NCI-H460 (cell line): ENCODE measurements at places on chromosomes 7 and 10.

DNA sequence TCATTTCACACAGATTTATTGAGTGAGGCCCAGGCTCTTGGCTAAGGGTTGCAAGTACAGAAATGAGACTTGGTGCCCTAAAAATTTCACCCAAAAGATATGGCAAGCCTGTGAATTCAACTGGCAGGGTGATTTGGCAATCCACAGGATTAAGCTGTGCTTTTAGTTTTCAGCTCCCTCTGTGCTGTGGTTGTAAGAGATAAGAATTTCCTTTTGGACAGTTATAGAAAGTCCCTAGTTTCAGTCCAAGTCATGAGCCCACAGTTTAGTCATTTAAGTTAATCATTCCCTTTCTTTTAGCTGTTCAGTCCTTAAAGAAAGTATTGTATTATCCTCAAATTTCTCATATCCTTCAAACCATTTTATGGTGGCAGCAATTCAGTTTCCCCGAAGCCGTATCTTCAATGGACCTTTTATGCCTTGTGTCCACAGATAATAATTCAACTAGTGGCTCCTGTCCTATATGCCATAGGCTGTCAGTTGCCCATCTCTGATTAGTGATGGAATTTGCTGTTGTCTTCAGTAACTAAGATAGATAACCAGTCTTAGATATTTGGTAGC is 73.4 kb upstream of the NAMPT start:
- no peak for DNase-seq

DNA sequence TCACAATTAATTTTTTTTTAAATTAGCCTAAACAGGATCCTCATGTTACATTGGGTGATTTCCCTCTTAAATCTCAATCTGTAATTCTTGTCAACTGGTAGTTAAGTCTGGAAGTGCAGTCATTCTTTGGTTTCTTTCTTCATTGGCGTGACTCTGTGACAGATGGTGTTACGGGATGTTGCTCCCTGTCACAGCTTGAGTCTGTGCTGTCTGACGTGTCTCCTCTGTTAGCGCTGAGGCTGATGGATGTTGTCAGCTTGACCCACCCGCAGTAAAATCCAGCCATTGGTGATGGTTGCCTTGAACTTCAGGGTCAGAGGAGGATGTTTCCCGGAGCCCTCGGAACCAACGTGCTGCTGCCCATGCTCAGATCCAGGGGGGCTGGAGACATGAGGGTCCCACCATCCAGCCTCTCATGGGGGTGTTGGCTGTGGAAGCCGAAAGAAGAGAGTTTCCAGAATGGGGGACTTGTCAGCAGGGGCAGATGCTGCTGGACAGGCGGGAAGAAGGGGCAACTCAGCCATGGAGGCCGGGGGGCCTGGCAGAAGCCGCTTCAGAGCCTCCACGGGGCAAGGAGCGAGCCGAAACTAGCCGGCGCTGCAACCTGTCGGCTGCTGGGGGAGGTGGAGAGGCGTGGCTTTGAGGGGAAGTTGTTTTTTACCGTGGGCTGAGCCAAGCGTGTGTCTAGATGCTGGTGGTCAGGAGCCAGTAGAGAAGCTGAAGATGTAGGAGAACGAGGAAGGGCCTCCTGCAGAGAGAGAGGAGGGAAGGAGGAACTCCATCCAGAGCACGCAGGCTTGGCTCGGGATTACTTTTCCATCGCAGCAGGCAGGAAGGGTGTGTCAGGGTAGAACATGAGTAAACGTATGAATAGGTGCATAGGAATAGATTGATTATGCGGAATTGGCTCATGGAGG is 3.5 kb downstream of the SUN1 start:
- no peak for DNase-seq

GRCh38 chr10:84551437-84552120 is 223.2 kb downstream of the CCSER2 start:
- no peak for DNase-seq

DNA sequence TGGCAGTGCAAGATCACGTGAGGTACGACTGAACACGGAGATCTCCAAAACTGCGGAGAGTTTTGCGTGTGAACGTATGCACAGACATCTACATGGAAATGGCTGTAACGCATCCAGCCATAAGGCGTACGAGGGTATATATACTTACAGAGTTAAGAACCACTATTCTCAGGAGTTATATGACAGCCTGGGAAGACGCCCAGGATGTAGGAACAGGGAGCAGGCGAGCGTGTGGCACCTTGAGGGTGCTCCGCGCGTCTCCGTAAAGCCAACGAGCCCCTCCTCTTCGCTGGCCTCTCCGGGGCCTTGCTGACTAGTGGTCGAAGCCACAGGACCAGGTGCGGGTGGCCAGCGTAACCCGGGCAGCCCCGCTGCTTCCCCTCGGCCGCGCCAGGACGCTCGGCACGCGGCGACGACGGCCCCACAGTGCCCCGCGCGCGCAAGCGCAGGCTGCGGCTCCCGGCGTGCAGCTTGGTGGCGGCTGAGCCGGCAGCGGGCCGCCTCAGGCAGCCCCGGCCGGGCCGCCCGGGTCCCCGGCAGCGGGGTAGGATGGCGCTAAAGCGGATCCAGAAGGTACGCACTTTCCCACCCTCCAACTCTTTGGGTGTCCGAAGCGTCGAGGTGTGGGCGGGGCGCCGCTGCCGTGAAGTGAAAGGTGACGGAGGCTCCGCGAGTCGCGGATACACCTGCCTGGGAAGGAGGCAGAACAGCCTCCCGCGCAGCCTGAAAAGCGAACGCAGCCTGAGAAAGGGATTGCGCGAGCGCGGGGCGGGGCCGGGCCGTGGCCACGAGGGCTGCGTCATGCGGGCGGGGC is at the start of gene UBE2D4:
UBE2D4 (plus strand) TSS at position 453 of the 814 bp plus-strand sequence; CDS start at position 550, 97 bp downstream.
- peak; percentile 74 for DNase-seq

GRCh38 chr7:47685712-47686376 is 103.9 kb upstream of the TNS3 start:
- no peak for DNase-seq
